ENCODE measurements at places on chromosomes 1 and 21.

- no peak for DNase-seq
Observed at GRCh38 chr1:180237869-180238476, 7.9 kb downstream of the LHX4 start.

GRCh38 chr1:211697356-211697755 lies 21.9 kb upstream of the NEK2 start:
- no peak for DNase-seq

- DNase-seq, result peak; percentile 99
Observed at GRCh38 chr1:111592389-111593361, 26.9 kb upstream of the RAP1A start.

DNA sequence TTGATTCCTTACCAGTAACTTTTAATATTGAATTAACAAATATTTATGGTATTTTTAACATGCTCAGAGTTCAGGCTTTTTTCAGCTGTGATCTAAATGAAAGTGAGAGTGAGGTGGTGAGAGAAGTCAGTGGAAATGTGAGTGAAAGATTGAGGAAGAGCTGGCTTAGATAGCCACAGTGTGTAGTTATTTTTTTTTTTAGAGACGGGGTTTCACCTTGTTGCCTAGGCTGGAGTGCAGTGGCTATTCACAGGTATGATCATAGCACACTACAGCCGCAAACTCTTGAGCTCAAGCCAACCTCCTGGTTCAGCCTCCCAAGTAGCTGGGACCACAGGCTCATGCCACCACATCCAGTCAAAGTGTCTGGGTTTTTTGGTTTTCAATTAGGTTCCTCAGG lies 10.9 kb downstream of the RNF11 start:
- DNase-seq, result no peak

DNA sequence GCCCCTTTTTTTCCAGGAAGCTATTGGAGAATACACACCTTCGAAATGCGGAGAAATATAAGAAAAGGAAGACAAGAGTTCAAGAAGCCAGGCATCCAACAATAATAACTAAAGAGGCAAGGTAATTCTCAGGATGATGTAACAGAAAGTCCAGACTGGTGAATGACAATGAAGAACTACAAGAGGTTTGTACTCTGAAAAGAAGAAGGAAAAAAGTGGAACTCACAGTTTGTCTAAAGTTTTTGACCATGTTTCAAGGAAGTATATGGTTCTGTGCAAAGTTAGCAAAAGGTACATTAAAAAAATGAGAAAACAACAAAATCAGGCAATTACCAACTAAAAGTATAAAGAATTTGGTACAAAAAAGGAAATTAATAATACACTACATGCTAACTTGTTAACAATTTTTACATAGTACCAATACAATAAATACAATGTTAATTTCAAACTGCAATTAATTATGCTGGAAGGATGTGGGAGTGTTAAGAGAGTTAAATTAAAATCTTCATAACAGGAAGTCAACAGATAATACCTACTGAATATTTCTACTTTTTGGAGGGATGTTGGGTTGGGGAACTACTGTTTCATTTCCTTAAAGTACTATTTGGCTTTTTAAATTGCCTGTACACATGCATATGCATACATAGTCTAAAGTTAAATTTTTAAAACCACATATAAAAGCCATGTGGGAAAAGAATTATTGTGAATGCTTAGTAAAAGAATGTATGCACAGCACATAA lies 12.9 kb upstream of the CD55 start:
- no peak for DNase-seq

- peak; percentile 68 for DNase-seq
Observed at GRCh38 chr1:26145041-26145959, 13.6 kb upstream of the FAM110D start.

DNA sequence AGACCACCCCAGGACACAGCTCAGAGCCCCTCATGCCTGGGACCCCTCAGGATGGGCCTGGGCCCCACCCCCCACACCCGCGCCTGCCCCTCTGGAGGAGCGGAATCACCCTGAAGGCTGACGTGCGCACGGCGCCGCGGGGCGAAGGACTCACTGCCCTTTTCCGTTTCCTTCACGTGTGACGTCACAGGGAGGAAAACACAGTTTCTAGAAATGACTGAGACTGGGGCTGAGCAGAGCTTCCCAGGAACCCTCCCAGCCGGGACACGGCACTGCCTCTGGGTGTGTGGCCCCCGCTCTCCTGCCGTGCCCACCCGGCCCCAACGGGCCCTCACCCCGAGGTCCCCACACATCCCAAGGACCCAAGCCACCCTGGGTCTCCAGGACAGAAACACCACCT lies 5.4 kb upstream of the TNFRSF4 start:
- peak; percentile 71 for DNase-seq

- DNase-seq, result no peak
Observed at GRCh38 chr21:41865002-41865777, 14.0 kb downstream of the PRDM15 start.

GRCh38 chr1:183140633-183141032 lies 45.4 kb upstream of the LAMC2 start:
- DNase-seq, result no peak

GRCh38 chr1:171622152-171622462 lies at the start of gene MYOCOS:
Gene MYOCOS, plus strand, starts transcription at chr1:171622243. Its CDS starts 1,641 bp downstream, at chr1:171623884.
- DNase-seq, result no peak

DNA sequence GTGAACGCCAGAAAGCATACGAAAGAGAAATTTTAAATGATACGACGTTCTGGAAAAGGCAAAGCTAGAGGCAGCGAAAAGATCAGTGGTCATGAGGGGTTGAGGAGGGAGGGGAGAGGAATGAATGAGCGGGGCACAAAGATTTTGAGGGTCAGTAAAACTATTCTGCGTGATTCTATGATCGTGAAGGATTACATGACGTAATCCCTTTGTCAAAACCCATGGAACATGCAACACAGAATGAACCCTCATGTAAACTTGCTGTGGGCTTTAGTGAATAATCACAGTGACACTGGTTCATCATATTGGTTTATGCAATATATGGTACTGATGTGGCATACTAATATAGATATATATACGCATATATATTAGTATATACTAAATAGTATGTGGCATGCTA lies 13.0 kb downstream of the LRRC38 start:
- no peak for DNase-seq

DNA sequence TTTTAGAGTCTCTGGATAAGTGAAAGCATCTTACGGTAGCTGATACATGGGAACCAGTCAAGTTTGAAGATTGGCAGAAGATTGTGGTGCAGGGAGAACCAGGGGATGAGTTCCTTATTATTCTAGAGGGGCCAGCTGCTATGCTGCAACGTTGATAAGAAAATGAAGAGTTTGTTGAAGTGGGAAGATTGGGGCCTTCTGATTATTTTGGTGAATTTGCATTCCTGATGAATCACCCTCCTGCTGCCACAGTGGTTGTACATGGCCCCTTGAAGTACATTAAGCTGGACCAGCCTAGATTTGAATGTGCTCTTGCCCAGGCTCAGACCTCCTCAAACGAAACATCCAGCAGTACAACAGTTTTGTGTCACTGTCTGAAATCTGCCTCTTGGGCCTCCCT lies 45.9 kb downstream of the BTBD8 start:
- no peak for DNase-seq

GRCh38 chr1:109923131-109923945 lies 12.7 kb downstream of the CSF1 start:
- DNase-seq, result no peak

- DNase-seq, result no peak
Observed at GRCh38 chr1:43293896-43294760, 6.7 kb upstream of the TIE1 start.

GRCh38 chr1:33320619-33321165 lies at the start of gene A3GALT2:
Gene A3GALT2, minus strand, starts transcription at chr1:33321098. Its CDS starts 0 bp downstream, at chr1:33321098.
- DNase-seq, result no peak

- DNase-seq, result no peak
Observed at GRCh38 chr21:38538353-38538752, 40.1 kb upstream of the ERG start.

DNA sequence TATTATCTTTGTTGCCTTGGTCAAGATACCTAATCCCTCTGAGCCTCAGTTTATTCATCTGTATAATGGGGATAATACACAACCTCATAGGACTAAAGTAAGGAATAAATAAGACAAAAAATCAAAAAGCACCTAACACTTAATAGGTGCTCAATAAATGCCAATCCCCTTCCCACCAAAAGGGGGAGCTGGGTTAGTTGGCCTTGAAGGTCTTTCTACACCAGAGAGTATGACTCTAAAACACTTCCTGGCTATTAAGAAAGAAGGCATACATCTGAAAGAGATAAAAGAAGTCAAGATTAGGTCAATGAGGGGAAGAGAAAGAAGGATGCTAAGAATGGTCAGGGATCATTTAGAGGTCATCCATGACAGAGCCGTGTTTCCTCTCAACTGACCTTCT lies 11.1 kb downstream of the VSIG8 start:
- no peak for DNase-seq

DNA sequence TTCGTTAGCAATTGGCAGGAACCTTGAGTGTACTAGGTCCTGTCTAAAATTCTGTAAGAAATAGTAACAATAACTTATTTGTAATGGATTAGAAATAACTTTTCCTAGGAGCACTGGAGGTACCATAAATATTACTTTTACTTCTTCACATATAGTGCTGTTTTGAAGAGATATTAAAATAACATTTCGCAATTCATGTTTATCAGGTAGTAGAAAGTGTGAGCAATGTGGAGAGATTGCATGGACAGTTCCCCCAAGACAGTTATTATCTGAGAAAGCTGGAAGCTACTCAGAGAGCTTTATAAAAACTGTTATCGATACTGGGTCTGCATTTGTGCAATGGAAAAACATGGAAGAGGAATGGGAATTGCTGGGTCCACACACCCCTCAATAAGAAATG lies 128.5 kb upstream of the KIF26B start:
- no peak for DNase-seq

DNA sequence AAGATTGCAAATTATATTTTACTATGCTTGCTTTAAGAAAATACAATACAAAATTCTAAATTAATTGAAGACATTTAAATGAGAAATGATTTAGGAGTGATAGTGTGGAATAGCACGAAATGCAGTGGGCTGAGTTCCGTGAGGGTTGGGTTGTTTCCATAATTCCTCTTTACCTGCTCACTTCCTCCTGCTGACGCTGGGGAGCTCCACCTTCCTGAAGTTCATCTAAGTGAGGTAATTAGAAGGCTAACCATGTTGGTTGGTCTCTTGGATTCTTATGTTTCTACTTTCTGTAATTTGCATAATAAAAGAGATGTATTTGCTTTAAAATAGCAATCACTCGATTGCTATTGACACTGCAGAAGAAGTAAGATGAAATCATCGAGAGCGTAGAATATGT lies 4.7 kb downstream of the OR14I1 start:
- no peak for DNase-seq

DNA sequence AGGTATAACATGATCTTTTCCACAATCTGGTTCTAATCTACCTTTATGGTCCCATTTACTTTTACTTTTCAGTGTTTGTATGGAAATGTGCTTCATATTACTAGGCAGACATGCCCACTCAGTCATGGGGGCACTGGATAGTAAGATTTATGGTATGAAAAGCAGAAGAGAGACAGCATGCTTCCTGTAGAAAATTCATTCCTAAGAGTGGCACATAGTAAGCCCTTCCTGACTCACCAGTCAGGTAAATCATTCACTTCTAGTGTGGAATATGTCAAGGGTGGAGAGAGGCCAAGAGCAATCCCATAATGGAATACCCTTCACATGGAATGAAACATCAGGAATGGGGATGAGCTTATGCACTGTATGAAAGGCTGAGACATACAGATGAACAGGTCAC lies 49.5 kb upstream of the BCL10 start:
- no peak for DNase-seq

GRCh38 chr1:74935446-74935845 lies 198.7 kb upstream of the LHX8 start:
- DNase-seq, result no peak

DNA sequence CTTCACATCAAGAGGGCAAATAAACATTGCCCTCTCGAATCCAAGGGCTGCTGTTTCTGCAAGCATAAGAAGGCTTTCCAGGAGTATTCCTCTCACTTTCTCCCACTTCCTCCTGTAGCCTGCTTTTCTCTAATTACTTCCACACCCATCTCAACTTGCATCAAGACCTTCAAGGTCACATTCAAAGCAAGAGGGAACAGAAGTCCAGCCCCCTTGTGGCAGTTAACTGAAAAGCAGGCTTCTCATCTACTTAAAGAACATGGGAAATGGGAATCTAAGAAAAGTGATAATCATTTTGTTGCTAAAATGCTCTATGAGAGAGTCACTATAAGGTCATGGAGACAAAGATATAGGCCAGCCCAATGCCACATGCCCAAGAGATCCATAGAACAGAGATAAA lies 874.4 kb downstream of the KCNT2 start:
- no peak for DNase-seq

- DNase-seq, result no peak
Observed at GRCh38 chr1:234327577-234328164, 45.6 kb upstream of the COA6 start.

DNA sequence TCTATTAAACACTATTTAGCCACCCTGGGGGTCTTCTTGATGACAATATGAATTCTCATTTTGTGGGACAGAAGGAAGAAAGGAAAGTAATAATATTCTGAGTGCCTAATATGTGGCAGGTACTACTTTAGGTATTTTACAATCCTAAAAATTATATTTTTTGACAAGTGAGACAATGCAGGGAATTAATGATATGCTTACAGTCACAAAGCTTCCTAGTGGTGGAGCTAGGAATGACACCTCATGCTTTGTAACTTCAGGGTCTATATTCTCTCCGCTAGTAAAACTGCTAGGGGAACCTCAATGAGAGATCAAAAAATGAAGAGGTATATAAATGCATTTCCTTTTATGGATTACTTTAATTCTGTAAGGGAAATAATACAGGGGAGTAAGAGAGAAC lies 44.3 kb downstream of the TPR start:
- no peak for DNase-seq

GRCh38 chr1:121516234-121516967 lies 331.6 kb downstream of the SRGAP2C start:
- no peak for DNase-seq

DNA sequence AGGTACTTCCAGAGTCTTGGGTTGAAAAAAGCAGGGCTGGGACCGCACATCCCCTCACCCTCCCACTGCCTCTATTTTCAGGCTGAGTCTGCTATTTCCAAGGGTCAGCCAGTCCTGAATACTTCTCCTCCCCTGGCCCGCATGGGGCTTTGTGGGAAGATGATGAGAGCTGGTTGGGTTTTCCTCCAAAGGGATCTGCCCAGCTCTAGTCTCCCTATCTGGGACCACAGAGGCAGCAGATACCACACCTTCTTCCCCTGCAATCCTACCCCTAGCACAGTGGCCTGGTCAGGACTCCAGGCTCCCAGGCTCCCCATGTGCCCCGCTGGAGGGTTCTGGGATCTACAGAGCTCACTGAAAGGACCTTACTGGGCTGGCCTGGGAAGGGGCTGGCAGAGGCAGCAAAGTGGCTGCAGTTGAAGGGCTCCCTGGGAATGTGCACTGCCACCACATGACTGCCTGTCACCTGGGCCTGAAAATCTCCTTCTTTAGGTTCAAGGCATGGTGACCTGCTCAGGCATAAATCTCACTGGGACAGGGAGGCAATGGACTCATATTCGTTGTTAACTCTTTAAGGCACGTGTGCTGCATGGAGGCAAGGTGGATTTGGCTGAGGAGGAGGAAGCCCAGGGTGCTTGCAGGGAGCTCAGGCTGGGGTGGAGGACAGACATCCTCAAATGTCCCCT lies 13.1 kb downstream of the CACNA1S start:
- no peak for DNase-seq

Measured in activated CD4-positive, alpha-beta T cell treated with anti-CD3 and anti-CD28 coated beads, Interleukin-2, amount 50 U/mL, for 4 hours (primary cell).